ENCODE measurements at places on chromosomes 12 and 14.

GRCh38 chr12:52778833-52779232 is 1.7 kb upstream of the KRT76 start:
- no peak for DNase-seq

- no peak for DNase-seq
Measured at GRCh38 chr14:42353315-42353714, 746.6 kb downstream of the LRFN5 start.

- no peak for DNase-seq
Measured at GRCh38 chr12:124464062-124464461, 103.3 kb downstream of the NCOR2 start.

DNA sequence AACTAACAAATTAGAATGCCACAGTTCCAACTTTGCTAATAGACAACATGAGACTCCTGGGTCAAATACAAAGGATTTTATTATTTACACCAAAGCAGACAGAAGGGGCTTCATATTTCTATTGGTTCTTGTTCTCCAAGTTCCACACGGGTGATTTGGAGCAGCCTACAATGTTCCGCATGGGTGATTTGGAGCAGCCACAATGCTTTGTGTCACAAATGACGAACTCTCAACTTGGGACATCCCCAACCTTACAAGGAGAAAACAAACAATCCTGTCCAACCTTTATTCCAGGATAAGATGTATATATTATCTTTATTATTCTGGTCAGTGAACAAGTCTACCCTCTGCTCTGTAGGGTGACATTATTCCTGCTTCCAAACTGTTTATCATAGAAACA is 694.3 kb upstream of the MGAT4C start:
- no peak for DNase-seq

GRCh38 chr14:34835312-34835711 is 39.8 kb downstream of the BAZ1A start:
- no peak for DNase-seq

DNA sequence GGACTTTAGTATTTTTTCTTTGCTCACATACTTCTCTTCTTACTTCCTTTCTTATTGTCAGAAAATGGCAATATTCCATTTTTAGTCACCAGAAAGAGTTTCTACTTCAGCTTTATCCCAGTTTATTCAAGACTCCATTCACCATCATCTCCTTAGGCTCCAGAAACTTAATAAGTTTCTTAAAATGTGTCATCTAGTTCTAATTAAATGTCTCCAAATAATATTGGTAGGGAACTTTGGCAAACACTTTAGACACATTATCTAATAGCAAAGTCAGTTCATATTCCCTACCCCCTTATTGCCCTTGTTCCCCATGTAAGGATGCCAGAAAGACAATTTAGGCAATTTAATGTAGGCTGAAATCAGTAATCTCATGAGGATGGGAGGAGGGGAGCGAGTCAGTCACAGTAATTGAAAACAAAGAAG is 15.1 kb downstream of the EPYC start:
- no peak for DNase-seq

- DNase-seq = no peak
Measured at GRCh38 chr12:39405580-39405979, 37.3 kb downstream of the KIF21A start.

DNA sequence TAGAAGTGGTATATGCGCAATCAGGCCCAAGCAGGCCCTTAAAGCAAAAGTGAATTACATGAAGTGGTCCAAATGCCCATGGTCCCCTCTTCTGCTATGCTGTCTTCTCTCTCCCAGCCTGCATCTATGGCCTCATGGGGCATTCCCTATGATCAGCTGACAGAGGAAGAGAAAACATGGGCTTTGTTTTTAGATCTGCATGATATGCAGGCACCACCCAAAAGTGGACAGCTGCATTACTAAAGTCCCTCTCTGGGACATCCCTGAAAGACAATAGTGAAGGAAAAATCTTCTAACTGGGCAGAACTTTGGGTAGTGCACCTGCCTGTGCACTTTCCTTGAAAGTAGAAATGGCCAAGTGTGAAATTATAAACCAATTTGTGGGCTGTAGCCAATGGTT is 145.2 kb upstream of the ARID2 start:
- DNase-seq = no peak

DNA sequence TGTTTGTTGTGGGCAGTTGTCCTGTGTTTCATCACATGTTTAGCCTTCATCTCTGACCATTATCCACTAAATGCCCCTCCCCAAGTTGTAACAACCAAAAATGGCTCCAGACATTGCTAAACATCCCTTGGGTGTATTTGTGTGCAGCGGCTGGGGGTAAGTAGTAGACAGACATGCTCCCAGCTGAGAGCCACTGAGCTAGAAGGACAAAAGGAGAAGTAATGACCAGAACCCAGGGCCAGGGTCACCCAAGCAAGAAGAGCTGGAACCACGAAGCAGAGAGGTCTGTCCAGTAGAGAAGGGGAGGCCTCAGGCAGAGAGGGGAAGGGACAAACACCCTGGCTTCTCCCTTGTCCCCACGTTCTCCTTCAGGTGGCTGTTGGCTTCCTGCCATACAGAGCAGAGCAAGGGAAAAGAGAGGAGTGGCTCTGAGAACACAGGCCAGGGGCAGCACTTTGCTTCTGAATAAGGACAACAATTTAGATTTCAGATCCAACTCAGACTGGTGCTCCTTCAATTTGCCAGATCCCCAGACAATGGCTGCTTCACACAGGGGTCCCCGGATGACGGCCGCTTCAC is 55.2 kb downstream of the NDUFA12 start:
- DNase-seq = no peak

DNA sequence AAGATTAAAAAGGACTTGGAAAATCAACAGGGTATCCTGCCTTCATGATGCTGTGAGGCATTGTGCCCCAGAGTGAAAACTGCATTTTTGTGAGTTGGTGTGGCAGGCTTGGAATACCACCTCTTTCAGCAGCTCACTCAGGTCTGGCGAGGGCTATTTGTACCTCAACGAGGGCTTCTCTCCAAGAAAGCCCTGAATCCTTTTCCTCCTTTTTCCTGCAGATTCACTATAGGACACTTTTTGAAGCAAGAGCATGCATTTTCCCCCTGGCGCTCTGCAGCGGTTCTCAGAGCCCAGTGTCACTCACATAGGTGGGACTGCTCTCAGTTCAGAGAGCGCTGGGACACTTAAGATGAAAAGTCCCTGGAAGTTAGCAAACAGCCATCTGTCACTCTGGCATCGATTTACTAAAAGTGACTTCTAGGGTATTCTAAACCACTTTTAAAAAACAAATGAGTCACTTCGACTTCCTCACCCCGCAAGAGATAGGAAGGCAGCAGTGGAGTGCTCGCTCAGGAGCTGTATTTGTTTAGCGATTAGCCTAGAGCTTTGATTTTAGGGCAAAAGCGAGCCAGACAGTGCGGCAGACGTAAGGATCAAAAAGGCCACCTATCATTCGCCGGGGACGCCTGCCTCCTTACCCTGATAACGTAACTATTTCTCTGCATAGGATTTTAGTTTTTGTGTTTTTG is 782 bp upstream of the LGR5 start:
- DNase-seq = no peak

DNA sequence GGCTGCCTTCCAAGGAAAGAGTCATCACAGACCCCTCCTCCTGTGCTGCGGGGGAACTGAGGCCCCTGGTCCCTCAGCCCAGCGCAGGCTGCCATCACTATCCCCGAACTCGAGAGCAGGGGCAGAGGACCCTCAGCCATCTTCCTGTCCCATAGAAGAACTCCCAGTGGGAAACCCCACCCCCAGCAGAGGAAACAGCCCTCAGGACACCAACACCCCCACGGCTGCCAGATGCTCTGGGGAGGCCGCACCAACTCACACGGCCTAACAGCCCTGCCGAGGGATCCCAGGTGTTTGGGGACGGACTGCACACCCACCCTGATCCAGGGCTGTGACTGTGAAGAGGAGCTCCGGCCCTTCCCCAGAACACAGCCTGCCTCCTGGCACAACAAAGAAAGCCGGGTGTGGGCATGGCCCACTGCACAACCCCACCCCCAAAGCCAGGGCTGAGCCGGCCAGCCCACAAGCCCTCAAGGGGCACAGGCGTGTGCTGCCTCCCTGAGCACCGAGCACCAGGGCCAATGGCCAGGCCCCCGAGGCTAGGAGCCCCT is 16.3 kb upstream of the C14orf180 start:
- no peak for DNase-seq

GRCh38 chr12:13900718-13901117 is 80.7 kb downstream of the GRIN2B start:
- no peak for DNase-seq

- DNase-seq = no peak
Measured at GRCh38 chr14:97021571-97022168, 224.5 kb downstream of the VRK1 start.

DNA sequence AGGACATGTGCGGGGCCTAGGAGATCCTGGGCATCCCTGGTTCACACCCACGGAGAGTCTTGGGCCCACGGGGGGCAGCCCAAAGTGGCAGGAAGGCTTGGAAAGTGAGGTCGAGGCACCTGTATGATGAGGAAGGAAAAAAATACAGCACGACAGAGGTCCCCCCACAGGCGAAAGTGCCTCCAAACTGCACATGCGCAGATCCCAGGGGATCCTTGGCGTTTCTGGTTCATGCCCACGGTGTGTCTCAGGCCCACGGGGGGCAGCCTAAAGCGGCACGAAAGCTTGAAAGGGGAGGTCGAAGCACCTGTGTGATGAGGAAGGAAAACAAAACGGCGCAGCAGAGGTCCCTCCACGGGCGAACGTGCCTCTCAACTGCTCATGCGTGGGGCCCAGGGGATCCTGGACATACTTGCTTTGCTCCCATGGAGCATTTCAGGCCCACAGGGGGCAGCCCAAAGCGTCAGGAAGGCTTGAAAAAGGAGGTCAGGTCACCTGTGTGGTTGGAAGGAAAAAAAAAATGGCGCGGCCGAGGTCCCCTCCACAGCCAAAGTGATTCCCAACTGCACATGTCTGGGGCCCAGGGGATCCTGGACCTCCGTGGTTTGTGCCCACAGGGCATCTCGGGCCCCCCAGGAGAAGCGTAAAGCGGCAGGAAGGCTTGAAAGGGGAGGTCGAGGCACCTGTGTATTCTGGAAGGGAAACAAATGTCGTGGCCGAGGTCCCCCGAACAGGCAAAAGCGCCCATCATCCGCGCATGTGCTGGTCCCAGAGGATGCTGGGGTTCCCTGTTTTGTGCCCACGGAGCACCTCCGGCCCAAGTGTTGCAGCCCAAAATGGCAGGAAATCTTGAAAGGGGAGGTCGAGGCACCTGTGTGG is 582.6 kb downstream of the ALG10 start:
- no peak for DNase-seq

GRCh38 chr14:58638231-58639197 is 752 bp downstream of the DACT1 start:
- no peak for DNase-seq

- DNase-seq = no peak
Measured at GRCh38 chr12:132834181-132834711, 5.6 kb upstream of the GOLGA3 start.

GRCh38 chr14:57957441-57957840 is 91.5 kb upstream of the SLC35F4 start:
- no peak for DNase-seq

DNA sequence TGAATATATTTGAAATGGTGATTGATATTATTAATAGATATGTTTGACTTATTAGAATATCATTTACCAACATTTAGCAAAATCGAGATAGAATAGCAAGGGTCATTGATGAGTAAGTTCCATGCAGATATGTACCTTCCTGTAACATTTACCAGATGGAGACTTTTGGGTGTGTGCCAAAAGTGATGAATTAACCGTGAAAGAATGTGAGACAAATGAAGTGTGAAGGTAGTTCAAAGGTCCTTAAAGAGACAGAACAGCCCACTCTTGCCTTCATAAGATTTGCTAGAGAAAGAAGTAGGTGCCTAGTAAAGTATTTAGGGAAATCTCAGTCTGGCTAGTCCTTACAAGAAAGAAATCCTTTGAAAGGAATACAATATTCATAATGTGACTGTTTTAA is 45.5 kb downstream of the FGD4 start:
- DNase-seq = peak; percentile 53

GRCh38 chr12:42630314-42630713 is 40.8 kb upstream of the PRICKLE1 start:
- no peak for DNase-seq

DNA sequence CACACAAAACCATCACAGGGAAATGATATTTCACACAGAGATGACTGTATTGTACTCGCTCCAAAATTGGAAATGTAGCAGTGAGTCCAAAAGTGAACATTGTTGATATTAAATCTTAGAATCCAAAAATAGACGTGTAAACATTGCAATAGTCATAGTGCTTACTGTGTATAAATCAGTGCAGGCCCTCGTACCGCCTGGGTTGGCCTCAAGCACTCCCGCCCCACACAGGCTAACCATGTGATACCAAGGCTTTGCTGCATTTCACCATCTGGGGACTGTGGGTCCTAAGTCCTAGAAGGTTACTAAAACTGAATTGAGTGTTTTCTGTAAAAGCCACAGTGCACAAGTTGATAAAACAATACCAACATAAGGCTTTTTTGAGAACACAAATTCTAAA is 107.3 kb downstream of the PPP2R5E start:
- no peak for DNase-seq

DNA sequence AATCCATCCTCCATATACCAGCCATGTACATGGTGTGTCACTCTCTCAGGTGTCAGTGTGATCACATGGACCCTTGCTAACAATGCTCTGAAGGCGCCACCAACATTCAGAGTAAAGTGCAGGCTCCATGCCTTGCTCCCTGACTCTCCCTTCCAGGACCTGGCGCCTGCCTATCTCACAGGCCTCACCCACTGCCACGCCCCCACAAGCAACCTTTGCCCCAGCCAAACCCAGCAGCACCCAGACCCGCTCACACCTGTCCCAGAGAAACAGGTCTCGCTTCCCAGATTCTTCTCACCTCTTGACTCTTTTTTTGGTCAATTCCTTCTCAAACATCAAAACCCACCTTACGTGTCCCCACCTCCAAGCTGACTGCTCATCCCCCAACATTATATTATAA is 52.3 kb downstream of the KCNK10 start:
- no peak for DNase-seq

GRCh38 chr14:106491851-106492250 is 965.5 kb downstream of the TMEM121 start:
- peak; percentile 18 for DNase-seq

- no peak for DNase-seq
Measured at GRCh38 chr12:128914908-128915563, 61.8 kb downstream of the GLT1D1 start.

DNA sequence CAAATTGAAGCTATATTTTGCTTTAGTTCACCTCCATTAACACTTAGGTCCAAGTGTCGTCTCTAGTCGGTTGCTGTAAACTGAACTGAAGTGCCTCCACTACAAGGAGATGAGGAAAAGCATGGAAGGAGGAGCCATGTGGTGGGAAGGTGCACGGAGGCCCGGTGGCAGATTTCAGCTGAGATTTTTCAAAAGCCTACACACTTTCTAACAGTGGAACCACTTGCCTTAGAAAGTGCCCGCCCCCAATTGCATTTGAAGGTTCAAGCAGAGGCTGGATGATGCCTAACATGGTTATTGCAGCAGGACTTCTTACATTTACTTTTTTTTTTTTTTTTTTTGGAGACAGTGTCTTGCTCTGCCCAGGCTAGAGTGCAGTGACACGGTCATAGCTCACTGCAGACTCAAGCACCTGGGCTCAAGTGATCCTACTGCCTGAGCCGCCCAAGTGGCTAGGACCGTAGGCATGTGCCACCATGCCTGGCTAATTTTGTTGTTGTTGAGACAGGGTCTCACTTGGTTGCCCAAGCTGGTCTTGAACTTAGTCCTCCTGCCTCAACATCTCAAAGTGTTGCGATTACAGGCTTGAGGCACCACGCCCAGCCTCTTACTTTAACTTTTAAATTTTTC is 27.6 kb downstream of the EML1 start:
- DNase-seq = no peak

GRCh38 chr14:93207468-93208308 is 632 bp downstream of the UBR7 start:
- peak; percentile 65 for DNase-seq
